Testis (tissue), 5 donors: ENCODE measurements at places on chromosomes 13 and 19.

GRCh38 chr19:21101521-21102242 is 19.7 kb downstream of the ZNF714 start:
- no peak for DNase-seq

DNA sequence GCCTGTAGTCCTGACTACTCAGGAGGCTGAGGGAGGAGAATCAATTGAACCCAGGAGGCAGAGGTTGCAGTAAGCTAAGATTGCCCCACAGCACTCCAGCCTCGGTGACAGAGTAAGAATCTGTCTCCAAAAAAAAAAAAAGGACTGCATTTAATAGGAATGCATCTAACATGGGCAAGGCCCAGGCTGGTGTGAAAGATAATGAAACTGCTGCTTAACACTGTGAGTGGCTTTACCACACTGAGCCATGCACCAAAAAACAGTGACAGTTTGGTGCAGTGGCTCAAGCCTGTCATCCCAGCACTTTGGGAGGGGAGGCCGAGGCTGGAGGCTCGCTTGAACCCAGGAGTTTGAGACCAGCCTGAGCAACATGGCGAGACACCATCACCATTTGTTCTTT is 8.6 kb downstream of the GTF2F1 start:
- no peak for DNase-seq

DNA sequence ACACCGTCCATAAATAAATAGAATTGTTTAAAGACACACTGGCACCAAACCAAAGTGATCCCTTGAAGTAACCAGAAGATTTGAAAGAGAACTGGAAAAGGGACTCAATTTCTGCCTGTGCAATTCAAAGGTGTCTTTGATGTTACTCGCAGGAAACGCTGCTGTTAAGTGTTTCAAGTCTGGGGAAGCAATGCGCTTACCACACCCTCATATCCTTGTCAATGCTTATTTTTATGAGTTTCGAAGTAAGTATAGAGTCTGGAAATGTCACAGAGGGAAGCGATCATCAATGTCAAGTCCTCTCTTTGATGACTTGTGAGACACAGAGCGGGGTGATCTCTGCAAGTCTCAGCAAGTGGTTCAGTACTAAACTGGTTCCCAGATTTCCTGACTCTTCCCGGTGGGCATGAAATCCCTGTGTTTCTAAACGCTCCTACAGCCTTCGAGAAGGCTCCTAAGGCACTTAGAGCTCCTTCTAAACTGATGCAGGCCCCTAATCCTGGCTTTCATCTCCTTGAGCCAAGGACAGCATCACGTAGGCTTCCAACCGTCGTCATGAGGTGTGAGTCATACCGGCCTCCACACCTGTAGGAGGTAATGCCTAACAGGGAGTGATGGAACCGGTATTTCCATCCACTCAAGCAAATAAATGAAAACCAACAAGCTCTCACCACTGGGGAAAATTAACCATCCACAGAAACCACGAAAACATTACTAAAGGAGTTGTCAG is 22.8 kb downstream of the SYDE1 start:
- DNase-seq, result no peak

DNA sequence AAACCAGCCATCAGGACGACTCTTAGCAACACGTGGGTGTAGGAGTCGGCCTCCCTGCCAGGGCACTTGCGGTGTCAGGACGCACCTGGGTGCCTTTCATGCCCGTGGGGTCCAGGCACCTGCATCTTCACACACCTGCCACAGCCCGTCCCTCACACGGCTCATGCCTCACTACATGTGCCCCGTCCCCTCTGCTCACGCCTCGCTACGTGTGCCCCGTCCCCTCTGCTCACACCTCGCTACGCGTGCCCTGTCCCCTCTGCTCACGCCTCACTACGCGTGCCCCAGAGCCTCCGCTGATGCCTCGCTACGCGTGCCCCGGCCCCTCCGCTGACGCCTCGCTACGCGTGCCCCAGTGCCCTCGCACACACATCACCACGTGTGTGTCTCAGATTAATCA is 58.0 kb upstream of the F7 start:
- no peak for DNase-seq
